ENCODE measurements at places on chromosomes 2 and 18.

- DNase-seq = no peak
These were observed 50.9 kb upstream of the GPD2 start for GRCh38 chr2:156385242-156385641.

GRCh38 chr2:105403783-105404698 lies 5.2 kb upstream of the FHL2 start:
- DNase-seq = peak; percentile 80

DNA sequence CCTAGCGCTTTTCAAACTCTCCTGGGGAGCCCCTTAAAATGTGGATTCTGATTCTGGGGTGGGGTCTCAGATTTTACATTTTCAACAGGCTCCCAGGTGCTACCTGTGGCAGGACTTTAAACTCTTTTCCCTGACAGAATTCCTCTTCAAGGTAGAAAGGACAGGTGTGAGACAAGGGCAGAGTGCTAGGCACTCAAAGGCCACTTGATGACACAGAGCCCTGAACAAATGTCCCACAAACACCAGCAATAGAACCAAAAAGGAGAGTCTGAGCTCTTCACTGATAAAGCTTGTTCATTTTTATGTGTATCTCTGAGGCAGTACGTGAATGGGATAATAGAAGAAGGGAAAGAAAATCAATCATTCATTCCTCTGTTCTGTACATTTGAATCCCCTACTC lies 77.7 kb upstream of the PELI1 start:
- DNase-seq = no peak

- DNase-seq = no peak
These were observed 194.9 kb upstream of the HAAO start for GRCh38 chr2:42987112-42987922.

DNA sequence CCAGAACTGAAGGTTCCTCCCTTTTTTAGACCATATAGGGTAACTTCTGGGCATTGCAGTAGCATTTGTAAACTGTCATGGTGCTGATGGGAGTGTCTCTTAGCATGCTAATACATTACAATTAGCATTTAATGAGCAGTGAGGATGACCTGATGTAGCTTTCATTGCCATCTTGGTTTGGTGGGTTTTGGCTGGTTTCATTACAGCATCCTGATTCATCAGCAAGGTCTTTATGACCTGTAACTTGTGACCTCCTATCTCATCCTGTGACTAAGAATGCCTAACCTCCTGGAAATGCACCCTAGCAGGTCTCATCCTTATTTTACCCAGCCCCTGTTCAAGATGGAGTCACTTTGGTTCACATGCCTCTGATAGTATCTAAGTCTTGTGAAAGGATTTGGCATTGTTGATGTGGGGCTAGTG lies 159.0 kb downstream of the TMX3 start:
- no peak for DNase-seq
